Globus pallidus (tissue), 1 donor: ENCODE measurements at places on chromosomes 12 and 14.

- DNase-seq, result no peak
These were observed 3.3 kb downstream of the CD63 start for GRCh38 chr12:55725556-55725955.

DNA sequence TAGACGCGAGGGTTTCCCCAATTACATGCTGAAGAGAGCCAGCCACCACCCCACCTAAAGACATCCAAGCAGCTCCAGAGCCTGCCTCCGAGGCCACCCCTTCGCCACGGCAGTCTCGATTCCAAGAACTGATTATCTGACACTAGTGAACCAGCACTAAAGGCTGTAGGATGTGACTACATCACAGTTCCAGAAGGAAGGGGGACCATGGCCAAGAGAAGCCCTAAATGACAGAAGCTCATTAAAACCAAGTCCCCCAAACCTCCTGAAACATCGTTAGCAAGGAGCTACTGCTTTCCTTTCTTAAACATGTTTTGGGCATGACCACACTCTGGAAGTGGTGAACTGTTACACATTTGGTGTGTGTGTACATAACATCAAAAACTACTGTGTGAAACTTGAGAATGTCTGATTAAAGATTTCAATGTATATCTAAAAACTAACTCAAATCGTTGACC lies 88.2 kb downstream of the DUSP16 start:
- DNase-seq, result no peak

DNA sequence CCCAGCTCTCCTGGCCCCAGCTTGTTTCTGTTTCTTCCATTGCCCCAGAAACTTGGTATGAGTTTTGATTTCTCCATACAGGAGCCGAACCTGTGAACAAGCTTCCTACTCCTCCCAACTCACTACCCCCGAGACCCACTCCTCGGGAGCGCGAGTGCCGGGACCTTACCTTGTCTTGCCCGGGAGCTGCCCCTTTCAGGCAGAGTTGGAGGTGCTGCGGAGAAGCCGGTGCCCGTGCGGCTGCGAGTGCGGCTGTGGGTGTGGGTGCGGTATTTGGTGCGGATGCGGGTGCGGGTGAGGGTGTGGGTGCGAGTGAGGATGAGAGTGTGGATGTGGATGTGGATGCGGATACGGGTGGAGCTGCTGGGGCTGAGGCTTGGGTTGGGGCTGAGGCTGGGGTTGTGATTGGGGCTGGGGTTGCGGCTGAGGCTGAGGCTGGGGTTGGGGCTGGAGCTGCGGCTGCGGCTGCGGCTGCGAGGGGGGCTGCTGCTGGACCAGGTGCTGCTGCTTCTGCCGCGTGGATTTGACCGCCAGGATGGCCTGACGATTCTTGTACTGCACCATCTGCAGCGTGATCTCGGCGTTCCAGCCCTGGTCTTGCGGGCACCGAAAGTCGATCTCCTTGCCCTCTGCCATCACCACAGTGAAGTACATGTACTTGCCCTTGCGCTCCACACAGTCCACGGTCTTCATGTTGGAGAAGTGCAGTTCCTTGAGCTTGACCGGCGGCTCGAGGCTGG lies 1.1 kb downstream of the PHLDA1 start:
- no peak for DNase-seq

- DNase-seq, result peak; percentile 34
These were observed 966 bp downstream of the SINHCAF start for GRCh38 chr12:31324845-31325523.

GRCh38 chr12:12229556-12230092 lies 37.2 kb downstream of the LRP6 start:
- DNase-seq, result no peak

DNA sequence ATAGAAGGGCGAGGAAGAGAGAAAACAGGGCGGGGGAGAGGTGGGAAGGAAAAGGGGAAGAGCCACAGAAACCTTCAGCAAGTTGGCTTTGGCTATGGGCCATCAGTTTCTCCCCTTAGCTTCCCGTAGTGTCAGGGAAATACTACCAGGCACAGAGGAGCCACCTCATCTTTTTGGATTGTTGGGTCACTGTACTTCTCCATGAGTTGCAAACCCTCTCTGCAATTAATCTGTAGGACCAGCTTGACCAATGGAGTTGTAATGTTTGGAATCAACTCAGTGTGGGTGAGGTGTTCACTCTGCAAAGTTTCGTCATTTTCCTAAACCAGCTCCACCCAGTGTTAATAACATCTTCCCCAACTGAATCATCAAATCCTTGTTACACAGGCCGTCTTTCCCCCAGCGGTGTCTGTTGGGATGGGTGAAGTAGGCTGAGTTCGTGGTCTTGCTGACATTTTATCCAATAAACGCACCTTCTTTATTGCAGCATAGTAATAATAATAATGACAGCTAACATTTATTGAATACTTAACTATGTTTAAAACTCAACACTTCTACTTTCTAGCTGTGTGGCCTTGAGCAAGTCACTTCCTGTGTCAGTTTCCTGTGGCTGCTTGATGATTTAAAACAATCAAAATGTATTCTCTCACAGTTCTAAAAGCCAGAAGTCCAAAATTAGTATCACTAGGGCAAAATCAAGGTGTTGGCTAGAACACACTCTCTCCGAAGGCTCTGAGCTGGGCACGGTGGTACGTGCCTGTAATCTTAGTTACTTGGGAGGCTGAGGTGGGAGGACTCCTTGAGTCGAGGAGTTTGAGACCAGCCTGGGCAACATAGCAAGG lies 8.1 kb upstream of the GLTP start:
- no peak for DNase-seq

GRCh38 chr12:114895081-114895480 lies 211.1 kb upstream of the TBX3 start:
- DNase-seq, result no peak

- no peak for DNase-seq
These were observed 48.0 kb downstream of the ETNK1 start for GRCh38 chr12:22672951-22673350.

GRCh38 chr12:6230321-6231110 lies 30.3 kb downstream of the CD9 start:
- peak; percentile 99 for DNase-seq

DNA sequence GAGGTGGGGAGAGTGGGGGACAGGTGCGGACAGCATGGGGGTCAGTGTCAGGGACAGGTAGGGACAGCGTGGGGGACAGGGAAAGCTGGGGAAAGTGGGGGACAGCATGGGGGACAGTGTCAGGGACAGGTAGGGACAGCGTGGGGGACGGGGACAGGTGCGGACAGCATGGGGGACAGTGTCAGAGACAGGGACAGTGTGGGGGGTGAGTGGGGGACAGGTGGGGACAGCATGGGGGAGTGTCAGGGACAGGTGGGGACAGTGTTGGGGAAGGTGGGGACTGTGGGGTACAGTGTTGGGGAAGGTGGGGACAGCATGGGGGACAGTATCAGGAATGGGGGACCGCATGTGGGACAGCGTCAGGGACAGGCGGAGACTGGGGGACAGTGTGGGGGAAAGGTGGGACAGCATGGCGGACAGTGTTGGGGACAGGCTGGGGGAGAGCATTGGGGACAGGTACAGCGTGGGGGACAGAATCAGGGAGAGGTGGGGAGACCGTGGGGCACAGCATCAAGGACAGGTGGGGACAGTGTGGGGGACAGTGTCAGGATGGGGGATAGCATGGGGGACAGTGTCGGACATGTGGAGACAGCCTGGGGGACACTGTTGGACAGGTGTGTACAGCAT lies 96.1 kb downstream of the TMEM121 start:
- no peak for DNase-seq

GRCh38 chr12:50252977-50253602 lies 30.2 kb downstream of the LIMA1 start:
- DNase-seq, result no peak

DNA sequence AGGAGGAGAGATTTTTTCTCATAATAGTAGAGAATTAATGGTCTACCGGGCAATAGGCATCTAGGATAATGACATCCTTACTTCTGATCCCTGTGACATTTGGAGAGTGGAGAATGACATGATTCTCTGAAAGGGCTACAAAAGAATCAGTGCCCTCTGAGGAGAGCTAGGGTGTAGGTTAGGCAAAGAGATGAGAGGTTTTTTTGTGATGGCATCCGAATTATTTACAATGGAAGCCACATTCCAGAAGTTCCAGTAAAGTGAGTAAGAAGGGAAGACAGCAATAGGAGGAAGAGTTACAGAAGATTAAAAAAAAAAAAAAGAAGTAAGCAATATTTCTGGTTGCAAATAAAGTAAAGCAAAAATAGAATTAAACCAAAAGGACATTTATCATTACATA lies 478.0 kb downstream of the RMST start:
- no peak for DNase-seq

- DNase-seq, result no peak
These were observed 160.3 kb downstream of the PIWIL1 start for GRCh38 chr12:130497991-130498390.
